ENCODE measurements at places on chromosomes 4 and X.
A peak's percentile ranks its signal among the peaks of the same experiment; 100 is the strongest.

DNA sequence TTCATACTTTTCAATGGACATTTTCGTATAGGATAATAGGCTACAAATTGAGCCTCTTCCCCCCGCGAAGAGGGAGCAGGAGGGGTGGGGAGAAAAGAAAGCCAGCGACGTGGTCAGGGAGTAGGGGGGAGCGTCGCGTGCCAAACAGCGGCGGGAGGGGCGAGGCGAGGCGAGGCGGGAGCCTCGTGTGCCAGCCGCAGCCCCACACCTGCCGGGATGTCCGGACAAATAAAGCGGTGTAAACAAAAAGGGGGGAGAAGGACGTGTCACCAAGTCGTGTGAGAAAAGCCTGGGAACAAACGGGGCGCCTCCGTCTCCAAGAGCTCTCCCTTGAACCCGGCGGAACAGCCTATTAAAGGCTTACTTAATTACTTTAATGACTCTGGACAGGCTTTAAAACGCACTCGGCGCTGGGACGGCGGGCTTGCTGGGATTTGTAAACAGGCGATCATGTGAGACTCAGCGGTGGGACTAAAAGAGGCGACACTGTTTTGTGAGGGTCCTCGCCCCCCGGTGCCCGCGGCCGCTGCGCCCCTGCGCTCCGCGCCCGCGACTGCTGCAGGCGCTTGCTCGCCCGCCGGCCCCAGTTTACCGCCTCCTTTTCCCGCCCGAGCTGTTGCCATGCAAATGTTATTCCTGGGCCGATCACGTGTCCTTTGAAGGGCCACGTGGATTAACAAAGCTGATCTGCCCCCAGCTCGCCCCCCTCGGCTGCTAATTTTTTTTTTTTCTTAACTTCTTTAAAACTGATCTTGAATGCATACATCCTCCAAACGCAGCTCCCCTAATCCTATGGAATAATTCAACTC, at the start of gene HELT:
Gene HELT, plus strand, starts transcription at position 527 of the 809 bp plus-strand sequence. CDS start 439 bp downstream, outside the sequence.
- peak; percentile 47 for DNase-seq

DNA sequence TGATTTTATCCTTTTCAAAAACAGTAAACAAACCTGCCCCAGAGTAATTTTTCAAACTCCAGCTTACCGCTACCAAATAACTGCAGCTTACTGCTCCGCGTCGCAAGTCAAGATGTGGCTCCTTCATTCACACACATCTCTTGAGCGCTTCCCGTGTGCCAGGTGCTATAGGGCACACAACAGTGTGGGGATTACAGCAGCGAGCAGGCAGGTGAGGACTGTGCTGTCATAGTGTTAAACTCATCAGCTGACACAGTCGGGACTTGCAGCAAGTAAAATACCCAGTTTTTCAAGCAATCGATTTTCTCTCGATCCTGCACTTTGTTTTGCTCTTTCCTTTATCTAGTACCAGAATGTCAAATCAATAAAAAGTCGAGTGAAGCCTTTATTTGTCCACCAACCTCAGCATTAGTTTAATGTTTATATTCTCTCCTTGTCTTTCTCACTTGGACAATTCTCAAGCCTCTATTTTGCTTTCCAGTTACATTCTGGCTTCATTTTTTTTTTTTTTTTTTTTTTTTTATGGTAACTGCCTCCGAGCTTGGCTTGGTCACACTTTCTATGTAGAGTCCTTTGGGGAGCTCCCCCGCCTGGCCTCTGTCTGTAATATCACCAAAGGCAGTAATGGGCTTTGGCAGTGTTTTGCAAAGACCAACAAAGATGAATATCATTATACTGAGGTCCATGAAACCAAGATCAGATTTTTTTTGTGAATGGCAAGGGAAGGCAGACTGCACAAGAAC, 8.3 kb upstream of the ASB5 start:
- no peak for DNase-seq

- DNase-seq: peak; percentile 2
These were observed 77.1 kb downstream of the TBCK start for GRCh38 chr4:106238820-106239420.

DNA sequence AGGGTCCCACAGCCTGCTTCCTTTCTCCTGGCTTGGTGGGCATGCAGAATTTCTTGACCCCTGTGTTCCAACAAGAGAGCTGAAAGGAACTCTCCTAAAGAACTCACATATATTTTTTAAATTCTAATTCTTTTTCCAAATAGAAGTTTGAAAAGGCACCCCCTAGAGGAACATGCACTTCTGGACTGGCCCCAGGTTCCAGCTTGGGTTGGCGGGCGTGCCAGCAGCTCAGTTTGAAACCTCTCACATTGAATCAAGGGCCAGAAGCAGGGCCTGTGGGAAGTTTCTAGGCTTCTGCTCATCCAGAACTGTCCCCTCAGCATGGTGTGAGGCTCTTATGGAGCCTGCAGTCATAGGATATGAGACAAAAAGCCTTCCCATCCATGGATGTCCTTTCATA, 132.6 kb downstream of the ATG4A start:
- no peak for DNase-seq
